Activated T-helper 1 cell treated with anti-CD3 and anti-CD28 coated beads, Interleukin-12 subunit alpha, Interleukin-12 subunit beta, Interleukin-2, Interleukin-4 antibody, amounts not matched to agents 30 ng/mL and 10 ng/mL and 1 ng/mL, durations not matched to agents 14 hours and 24 hours and 36 hours (primary cell): ENCODE measurements at places on chromosomes 16 and 17.

DNA sequence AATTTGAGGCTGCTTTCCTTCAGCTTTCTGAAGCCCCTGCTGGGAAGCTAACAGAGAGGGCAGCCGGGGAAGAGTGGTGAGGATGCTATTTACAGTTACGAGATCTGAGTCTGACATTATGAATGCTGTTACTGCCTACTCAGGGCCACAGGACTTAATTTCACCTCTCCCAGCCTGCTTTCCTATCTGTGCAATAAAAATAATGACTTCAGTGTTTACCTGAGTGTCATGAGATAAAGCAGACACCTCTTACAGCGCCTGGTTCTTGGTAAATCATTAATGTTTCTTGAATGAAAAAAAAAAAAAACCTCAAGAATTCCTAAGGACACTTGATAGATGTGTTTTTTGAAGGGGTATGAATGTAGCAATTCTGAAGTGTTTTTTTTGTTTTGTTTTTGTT is 24.2 kb upstream of the CPHXL start:
- no peak for DNase-seq
- no peaks in the 10 kb centered on the region for H3K36me3 ChIP-seq
- peaks cover 4% of the 10 kb centered on the region for H3K27me3 ChIP-seq
- no peaks in the 10 kb centered on the region for H3K4me1 ChIP-seq

DNA sequence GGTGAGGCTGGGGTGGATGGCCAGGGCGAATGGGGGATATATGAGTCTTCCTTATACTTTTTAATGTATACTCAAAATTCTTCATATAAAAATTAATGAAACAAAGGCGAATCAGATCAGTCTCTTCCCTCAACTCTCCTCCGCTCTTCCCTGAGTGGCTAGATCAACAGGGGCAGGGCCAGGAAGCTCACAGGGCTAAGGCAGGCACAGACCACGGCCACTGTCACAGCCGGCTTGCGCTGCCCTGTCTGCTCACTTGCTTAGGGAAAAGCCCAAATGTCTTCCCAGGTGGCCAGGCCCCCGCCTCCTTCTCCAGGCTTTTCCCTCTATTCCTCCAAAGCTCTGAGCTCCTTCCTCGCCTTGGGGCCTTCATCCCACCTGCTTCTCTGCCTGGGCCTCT is 6.0 kb downstream of the GRIN2C start:
- H3K36me3 ChIP-seq = peaks cover 1% of the 10 kb centered on the region
- H3K27ac ChIP-seq = no peak overlapping the region
- H3K4me1 ChIP-seq = peaks cover 11% of the 10 kb centered on the region
- H3K4me3 ChIP-seq = peak overlapping the region; percentile 16
- H3K27me3 ChIP-seq = peaks cover 27% of the 10 kb centered on the region
- no peak for DNase-seq

- no peaks in the 10 kb centered on the region for H3K4me1 ChIP-seq
- no peak for DNase-seq
- no peak overlapping the region for H3K27ac ChIP-seq
- H3K36me3 ChIP-seq = peaks cover 8% of the 10 kb centered on the region
Measured at GRCh38 chr16:1511662-1512569, 18.8 kb downstream of the TELO2 start.

DNA sequence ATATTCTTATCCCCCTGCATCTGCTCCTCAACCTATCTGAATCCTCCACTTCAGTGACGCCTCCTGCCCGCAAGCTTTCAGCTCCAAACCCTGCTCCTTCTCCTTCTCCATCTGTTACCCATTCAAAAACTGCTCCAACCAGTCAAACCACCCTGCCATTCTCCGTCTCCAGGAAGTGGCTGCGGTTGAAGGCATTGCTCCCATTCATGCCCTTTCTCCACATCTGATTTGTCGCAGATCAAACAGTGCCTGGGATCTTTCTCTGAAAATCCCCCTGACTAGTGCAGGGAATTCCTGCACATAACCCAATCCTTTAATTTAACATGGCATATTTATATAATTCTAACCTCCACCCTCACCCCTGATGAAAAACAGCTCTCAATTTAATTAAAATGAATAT is 56.3 kb downstream of the SLFN5 start:
- peaks cover 12% of the 10 kb centered on the region for H3K36me3 ChIP-seq
- DNase-seq = no peak
- no peak overlapping the region for H3K4me3 ChIP-seq
- H3K4me1 ChIP-seq = no peaks in the 10 kb centered on the region
- H3K27ac ChIP-seq = no peak overlapping the region
- peaks cover 15% of the 10 kb centered on the region for H3K27me3 ChIP-seq
